ENCODE measurements at places on chromosomes 3 and 15.
A peak's percentile ranks its signal among the peaks of the same experiment; 100 is the strongest.

DNA sequence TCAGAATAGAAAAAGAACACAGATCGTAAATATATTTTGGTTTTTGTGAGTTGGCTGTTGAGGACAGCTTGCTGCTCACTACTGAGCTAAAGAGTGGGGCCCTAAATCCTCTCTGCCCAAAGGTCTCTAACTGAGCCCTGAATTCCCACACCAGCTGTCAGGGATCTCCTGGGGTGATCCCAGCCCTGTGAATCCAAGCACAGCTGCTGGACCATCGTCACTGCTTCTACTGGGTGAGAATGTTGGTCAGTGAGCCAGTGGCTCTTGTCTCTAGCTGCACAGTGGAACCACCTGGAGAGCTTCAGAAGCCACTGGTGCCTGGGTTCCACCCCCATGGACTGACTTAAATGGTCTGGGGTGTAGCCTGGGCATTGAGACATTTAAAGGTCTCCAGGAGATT, 90.5 kb upstream of the IL12A start:
- H3K36me3 ChIP-seq, result peaks cover 3% of the 10 kb centered on the region
- H3K27me3 ChIP-seq, result no peaks in the 10 kb centered on the region
- no peak overlapping the region for H3K4me3 ChIP-seq
- H3K4me1 ChIP-seq, result peaks cover 10% of the 10 kb centered on the region

DNA sequence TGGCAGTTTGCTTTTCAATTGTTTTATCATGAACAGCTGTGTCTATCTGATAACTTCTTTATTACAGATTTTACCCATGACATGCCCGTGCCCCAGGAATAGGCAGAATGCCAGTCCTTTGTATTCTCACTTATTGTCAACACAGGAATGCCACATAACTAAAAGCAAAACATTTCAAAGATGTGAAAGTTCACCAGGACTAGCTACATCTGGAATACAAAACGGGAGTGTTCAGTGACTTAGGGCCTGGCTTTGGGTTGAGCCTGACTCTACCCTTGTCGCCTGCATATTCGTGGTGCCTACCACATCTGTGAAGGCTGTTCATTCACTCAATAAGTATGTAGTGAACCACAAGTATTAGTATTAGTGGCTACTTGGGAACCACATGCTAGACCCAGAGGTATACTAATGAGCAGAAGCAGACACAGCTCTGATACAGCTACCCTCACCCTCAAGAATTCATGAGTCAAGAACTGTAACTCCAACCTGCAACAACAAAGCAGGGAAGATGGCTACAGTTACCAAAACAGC, 2.9 kb downstream of the TNFSF10 start:
- no peaks in the 10 kb centered on the region for H3K27me3 ChIP-seq
- no peak overlapping the region for H3K27ac ChIP-seq
- peaks cover 14% of the 10 kb centered on the region for H3K4me1 ChIP-seq
- peak; percentile 95 for DNase-seq

DNA sequence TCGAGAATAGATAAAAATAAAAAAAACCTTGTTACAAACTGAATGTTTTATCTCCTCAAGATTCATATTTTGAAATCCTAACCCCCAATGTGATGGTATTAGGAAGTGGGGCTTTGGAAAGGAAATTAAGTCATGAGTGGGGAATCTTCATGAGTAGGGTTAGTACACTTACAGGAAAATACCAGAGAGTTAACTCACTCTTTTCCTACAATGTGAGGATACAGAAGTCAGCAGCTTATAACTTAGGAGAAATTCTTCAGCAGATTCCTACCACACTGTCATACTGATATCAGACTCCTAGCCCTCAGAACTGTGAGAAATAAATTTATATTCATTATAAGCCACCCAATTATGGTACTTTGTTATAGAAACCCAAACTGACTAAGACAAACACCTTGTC, 453.1 kb downstream of the GBE1 start:
- H3K4me3 ChIP-seq, result no peak overlapping the region
- H3K27ac ChIP-seq, result no peak overlapping the region
- no peaks in the 10 kb centered on the region for H3K36me3 ChIP-seq
- peak; percentile 58 for DNase-seq
- H3K27me3 ChIP-seq, result no peaks in the 10 kb centered on the region
- H3K4me1 ChIP-seq, result no peaks in the 10 kb centered on the region

- H3K27ac ChIP-seq, result no peak overlapping the region
- no peak overlapping the region for H3K4me3 ChIP-seq
- H3K36me3 ChIP-seq, result no peaks in the 10 kb centered on the region
- no peaks in the 10 kb centered on the region for H3K27me3 ChIP-seq
- H3K4me1 ChIP-seq, result no peaks in the 10 kb centered on the region
Measured at GRCh38 chr3:106642161-106642560, 735.1 kb upstream of the CCDC54 start.

DNA sequence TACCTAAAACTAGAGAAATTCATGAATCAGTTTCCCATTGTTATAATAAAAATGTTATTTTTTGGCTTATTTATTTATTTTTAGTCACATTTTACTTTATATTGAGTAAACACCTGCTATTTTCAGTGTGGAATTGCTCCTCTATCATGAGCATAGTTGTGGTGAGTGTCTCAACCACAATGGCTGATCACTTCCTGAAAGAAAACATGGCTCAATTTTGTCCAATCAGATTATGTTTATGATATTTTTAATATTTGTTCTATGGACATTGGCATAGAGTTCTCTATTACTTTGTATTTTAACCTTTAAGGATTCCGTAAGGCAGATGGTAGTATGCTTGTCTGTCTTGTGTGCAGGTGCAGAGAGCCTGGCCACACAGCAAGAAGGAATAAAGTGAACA, 16.2 kb upstream of the GRM7 start:
- H3K27ac ChIP-seq, result no peak overlapping the region
- no peaks in the 10 kb centered on the region for H3K36me3 ChIP-seq
- DNase-seq, result no peak
- H3K27me3 ChIP-seq, result no peaks in the 10 kb centered on the region

DNA sequence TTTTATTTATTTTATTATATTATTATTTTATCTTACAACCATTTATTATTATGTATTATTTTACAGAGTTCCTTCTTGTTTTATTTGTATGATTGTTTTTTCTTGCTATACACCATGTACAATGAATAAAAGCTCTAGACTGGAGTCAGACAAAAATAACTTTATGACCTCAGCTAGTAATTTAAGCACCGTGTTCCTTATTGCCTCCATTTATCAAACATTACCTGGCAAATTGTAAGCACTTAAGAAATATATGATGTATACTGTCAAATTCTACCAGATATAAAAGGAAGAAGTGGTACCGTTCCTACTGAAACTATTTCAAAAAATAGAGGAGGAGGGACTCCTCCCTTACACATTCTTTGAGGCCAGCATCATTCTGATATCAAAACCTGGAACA, 326.9 kb upstream of the NECTIN3 start:
- no peaks in the 10 kb centered on the region for H3K27me3 ChIP-seq
- H3K27ac ChIP-seq, result no peak overlapping the region
- no peaks in the 10 kb centered on the region for H3K4me1 ChIP-seq
- no peak for DNase-seq
- no peaks in the 10 kb centered on the region for H3K36me3 ChIP-seq

DNA sequence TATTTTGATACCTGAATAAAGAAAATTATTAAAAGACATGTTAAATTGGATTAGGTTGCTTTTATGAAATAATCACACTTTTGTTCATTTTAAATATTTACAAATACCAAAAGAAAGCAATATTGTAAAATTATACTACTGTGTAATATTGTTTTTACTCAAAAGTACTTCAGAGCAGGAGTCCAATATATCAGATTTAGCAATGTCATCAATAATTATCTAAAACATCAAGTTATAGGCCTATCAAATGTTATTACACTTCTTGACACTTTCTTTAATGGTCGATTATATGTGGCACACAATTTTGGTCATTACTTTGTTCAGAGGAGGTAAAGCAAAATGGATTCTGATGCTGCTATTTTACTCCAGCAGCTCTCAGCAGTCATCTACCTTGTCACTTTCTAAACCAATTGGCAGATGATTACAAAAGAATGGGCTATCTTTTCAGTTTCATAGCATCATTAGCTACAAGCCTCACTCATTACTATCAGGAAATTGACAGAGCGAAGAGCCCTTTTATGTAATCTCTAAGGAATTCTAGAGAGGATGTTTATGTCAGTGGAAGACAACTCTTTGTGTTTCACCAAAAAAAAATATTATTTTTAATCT, 318.6 kb downstream of the PLOD2 start:
- DNase-seq, result no peak
- H3K27me3 ChIP-seq, result no peaks in the 10 kb centered on the region
- H3K36me3 ChIP-seq, result no peaks in the 10 kb centered on the region
- H3K4me1 ChIP-seq, result no peaks in the 10 kb centered on the region
- H3K27ac ChIP-seq, result no peak overlapping the region
- H3K4me3 ChIP-seq, result no peak overlapping the region

DNA sequence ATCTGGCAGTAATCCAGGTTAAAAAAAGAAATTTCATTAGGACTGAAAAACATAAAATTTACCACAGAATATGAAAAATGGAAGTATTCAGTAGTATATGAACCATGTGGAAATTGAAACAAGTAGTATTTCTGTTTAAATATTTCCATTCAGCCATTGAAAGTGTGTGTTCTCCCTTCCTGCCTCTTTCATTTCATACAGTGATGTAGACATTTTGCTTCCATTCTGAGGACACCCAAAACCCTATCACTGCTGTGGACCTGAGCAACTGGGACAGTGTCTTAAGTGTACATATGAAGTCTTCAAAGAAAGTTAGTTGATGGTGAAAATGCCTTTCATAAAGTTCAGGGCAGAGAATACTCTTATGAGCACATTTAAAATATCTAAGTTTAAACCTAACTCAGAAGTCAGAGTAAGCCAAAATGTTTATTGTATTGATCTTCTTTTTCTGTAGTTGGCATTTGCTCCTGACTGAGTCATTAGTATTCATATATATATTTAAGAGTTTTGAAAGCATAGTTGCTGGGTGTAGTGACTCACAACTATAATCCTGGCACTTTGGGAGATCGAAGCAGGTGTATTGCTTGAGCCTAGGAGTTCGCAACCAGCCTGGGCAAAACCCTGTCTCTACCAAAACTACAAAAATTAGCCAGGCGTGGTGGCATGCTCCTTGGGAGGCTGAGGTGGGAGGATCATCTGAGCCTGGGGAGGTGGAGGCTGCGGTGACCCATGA, 198.8 kb downstream of the KLHL25 start:
- no peaks in the 10 kb centered on the region for H3K36me3 ChIP-seq
- H3K27me3 ChIP-seq, result no peaks in the 10 kb centered on the region
- peaks cover 3% of the 10 kb centered on the region for H3K4me1 ChIP-seq
- DNase-seq, result peak; percentile 49

GRCh38 chr3:135103917-135104316, 308.9 kb downstream of the EPHB1 start:
- H3K4me1 ChIP-seq, result no peaks in the 10 kb centered on the region
- H3K27ac ChIP-seq, result no peak overlapping the region
- H3K4me3 ChIP-seq, result no peak overlapping the region
- H3K36me3 ChIP-seq, result no peaks in the 10 kb centered on the region
- DNase-seq, result no peak

Data from IMR-90 (cell line).